MM.1S (cell line): ENCODE measurements at places on chromosomes 3 and 15.

- DNase-seq: no peak
Observed at GRCh38 chr3:4866866-4867265, 112.4 kb upstream of the BHLHE40 start.

GRCh38 chr15:69573815-69574475 is 121.3 kb downstream of the RPLP1 start:
- DNase-seq: no peak

DNA sequence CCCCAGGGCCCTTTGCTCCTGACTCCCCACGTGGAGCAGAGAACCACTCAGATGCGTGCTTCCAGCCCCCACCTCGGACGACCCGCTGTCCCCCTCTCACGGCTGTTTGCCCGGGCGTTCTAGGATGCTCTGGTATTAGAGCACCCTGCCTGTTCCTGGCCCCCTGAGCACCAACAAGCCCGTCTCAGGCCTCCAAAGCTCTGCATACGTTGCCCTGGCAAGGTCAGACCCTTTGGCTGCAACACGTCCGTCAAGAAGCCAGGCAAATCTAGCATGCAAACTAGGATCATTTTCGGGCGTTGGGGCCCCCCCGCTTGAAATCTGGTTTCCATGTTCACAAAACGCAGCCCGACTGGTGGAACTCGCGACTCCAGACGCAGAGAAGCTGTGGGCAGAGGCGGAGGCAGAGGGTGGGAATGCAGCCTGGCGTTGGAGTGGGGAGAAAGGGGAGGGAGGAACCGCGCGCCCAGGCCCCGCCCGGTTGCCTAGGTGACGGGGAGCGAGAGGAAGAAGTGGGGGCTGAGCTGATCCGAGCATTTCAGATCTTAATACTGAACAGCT is 86.2 kb upstream of the PIAS1 start:
- no peak for DNase-seq

- DNase-seq: no peak
Observed at GRCh38 chr3:25568525-25569078, 96.1 kb downstream of the TOP2B start.

DNA sequence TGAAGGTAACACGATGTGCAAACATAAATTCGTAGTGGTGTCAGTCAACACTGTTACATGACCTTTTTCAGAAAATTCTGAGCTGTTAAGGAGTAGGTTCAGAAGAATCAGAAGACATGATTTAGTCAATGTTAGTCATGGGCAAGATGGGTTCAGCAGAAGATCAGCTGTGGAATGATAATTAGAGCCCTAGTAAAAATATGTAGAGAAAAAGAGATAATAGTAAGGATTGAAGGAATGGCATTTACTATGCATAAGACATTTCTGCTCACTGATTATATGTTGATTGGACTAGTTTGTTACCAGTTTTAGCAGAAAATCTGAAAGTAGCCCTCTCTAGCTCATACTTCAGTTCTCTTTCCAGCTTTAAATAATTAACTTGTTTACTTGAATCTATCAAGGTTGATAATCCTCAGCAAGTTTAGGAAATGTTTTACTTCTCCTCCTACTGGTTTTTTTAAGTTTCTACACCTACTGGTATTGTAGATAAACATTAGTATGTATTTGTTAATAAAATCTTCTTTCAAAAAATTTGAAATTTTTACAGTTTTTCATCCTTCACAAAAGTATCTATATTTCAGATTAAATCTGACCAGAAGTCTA is 98.6 kb downstream of the ALCAM start:
- DNase-seq: no peak

DNA sequence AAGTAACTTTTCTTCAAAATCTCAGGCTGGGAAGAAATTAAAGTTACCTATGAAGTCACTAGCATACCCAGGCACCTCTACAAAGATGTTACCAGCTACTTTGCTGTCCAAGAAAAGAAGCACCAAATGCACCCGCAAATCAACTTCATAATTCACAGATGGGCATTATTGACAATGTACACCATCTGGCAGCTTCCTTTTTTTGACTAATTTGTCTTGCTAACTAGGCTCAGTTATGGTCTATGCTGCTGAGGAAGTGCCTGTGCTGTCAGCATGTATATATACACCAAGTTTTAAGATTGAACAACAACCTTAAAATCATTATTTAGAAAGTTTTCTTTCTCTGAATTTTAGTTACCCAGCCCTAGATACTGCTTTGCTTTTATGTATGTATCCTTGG is 93.8 kb downstream of the NSUN3 start:
- no peak for DNase-seq

DNA sequence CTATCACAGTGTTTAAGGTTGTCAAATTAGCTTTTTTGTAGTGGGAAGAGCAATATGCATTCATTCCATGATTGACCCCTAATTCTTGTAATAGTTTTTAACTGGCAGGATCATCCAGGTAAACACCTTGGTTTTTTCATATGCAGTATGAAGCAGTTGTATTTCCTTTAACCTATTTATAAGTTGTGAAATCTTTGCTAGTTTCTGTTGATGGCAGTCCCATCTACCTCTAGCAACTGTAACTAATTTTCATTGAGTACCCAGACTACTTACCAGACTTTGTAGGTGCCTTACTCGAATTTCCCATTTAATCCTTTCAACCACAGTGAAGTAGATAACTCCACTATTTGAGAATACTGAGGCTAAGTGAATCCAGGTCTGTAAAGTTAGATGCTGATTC is 6.1 kb downstream of the FXR1 start:
- peak; percentile 32 for DNase-seq

DNA sequence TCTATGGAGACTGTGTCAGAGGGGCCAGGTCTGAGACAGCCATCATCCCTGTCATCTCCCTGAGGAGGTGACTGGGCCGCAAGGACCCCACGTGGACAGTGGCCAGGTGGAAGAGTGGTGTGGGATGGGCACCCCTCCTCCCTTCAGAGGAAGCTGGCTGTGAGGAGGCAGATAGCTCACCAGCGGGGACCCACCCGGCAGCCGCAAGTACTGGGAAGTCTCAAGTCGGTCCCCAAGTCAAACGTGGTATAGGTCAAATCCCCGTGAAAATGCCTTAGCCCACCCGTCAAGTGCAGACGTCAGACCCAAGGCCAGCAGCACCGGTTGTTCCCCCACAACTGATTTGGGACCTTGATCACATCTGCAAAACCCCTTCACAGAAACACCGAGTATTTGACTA is 12.3 kb upstream of the KLF13 start:
- no peak for DNase-seq

GRCh38 chr15:50996641-50997040 is 88.2 kb downstream of the AP4E1 start:
- DNase-seq: no peak

GRCh38 chr15:66071921-66072295 is 181.6 kb downstream of the MEGF11 start:
- DNase-seq: no peak

- DNase-seq: no peak
Observed at GRCh38 chr3:154898916-154899315, 181.2 kb upstream of the MME start.

DNA sequence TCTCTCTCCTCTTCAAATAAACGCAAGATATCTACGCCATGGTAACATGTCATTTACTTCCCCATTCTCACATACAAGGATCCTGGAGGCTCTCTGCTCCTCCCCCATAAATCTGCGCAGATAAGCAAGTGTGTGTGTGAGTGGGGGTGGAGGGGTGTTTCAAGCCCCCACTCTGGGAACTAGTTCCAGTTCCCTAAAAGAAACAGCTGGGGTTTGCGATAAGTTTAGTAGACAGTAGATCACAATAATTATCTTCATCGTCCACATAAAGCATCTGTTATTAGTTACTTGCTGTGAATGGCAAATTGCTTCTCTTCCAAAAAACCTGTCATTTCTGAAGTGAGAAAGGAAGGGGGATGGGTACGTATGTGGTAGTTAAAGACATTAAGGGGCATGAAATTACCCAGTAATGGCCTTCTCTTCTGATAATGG is 79.8 kb downstream of the RBPMS2 start:
- no peak for DNase-seq

DNA sequence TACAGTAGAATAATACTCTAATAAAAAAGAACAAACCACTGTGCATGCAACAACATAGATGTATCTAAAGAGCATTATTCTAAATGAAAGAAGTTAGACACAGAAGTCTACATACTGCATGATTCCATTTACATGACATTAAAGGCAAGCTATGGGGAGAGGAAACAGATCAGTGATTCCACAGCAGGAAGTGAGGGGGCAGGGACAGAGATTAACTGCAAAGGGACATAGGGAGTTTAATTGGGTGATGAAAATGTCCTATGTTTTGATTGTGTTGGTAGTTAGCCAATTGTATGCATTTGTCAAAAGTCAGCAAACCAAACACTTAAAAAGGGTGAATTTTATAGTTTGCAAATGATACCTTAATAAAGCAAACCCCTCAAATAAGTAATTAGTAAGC is 13.8 kb downstream of the CRYGS start:
- DNase-seq: no peak

DNA sequence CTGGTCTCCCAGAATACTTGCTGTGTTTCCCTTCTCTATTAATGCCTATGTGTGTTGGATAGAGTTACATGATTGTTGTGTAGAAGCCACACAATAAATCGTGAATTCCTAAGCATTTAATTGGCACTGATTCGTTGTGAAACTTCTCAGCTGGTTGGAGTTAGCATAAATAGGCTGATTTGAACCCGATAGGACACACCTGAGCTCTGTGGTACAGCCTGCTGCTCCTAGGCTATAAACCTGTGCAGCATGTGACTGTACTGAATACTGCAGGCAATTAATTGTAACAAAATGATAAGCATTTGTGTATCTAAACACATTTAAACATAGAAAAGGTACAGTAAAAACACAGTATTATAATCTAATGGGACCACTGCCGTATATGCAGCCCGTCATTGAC is 4.9 kb downstream of the ACAD11 start:
- DNase-seq: no peak

DNA sequence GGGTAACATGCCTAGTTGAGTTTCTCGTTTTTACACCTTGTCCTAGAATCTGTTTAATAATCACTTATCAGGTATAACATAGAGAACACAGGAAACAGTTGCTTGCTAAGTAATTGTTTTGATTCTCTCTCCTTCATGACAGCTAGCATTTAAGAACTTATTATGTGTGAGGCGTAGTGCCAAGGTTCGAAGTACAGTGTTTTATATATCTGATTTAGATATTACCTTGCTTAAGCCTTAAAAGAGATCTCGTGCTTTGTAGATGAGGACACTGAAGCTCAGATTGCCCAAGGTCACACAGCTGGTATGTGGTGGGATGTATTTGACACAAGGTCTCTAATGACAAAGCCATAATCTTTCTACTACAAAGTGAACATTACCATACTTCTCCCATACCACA is 29.0 kb upstream of the IFT57 start:
- DNase-seq: no peak

- DNase-seq: no peak
Observed at GRCh38 chr3:14320219-14320618, 82.2 kb upstream of the SLC6A6 start.

- no peak for DNase-seq
Observed at GRCh38 chr3:141708367-141708766, 29.7 kb upstream of the RNF7 start.

DNA sequence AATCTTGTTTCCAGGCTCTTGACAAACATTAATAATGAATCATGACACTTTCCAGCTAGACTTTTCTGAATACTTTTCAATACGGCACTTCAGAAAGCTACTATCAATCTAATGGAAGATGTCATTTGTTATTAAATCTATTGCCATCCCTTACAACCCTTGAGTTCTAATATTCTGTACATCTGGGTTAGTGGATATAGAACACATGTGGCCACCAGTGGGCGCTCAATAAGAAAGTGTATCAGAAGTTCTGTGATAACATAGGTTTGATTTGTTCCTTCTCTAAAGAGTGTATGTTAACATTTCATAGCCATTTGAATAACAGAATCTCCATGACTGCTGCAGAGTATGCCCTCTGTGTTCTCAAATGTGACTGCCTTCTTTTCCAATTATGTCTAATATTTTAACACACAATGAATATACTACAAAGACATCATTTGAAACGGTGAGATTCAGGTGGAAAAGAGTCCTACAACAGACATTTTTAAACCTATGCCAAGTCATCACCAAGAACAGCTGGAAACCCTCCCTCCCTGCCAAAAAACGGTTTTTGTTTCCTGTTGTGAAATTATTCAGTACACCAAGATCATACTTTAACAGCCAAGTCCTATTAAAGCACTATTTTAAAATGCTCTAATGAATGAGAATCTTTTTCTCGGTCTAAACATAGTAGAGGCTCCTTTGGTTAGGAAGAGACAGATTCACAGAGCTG is 22.2 kb downstream of the ALDH1A2 start:
- DNase-seq: peak; percentile 52

GRCh38 chr3:71366988-71367604 is 216.4 kb downstream of the FOXP1 start:
- no peak for DNase-seq
